Effector memory CD8-positive, alpha-beta T cell (primary cell): ENCODE measurements at places on chromosomes 12 and 14.

DNA sequence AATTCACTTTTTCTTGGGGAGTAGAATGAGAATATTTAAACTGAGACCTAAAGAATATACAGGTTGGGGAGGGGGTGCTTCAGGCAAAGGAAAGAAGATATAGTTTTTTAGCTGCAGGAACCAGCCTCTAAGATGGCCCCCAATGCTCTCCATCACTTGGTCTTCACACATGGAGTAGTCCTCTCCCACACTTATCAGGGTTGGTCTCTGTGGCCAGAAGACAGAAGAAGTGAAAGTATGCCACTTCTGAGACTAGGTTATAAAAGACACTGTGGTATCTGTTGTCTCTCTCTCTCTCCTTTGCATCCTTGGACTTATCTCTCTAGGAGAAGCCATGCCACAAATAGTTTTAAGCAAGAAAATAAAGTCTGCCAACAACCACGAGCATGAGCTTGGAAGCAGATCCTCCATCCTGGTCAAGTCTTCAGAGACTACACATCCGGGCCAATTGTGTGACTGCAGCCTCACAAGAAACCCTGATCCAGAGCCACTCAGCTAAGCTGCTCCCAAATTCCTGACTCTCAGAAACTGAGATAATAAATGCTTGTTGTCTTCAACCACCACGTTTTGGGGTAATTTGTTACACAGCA lies 18.0 kb downstream of the PUS7L start:
- DNase-seq = no peak

DNA sequence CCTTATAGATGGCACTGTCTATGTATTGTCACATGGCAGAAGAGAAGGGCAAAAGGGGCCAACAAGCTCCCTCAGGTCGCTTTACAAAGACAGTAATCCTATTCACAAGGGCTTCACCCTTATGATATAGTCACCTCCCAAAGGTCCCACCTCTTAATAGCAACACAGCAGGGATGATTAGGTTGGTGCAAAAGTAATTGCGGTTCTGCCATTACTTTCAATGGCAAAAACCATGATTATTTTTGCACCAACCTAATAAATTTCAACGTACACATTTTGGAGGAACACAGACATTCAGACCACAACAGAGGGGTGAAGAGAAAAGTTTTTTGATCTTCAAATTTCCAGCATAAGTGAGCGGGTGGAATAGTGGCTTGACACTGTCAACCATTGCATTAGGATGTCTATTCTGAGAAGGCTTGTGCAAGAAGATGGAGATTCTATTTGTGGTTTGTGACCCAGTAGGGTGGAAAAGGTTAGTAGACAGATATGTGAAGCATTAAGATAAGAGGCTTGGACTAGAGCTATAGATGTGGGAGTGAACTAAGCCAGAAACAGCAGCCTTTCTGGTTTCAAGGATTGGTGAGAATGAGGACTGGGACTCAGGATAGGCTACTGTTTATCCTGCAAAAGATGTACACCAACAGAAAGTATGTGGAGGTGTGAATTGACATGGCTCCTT lies 75.5 kb upstream of the CPSF6 start:
- no peak for DNase-seq

DNA sequence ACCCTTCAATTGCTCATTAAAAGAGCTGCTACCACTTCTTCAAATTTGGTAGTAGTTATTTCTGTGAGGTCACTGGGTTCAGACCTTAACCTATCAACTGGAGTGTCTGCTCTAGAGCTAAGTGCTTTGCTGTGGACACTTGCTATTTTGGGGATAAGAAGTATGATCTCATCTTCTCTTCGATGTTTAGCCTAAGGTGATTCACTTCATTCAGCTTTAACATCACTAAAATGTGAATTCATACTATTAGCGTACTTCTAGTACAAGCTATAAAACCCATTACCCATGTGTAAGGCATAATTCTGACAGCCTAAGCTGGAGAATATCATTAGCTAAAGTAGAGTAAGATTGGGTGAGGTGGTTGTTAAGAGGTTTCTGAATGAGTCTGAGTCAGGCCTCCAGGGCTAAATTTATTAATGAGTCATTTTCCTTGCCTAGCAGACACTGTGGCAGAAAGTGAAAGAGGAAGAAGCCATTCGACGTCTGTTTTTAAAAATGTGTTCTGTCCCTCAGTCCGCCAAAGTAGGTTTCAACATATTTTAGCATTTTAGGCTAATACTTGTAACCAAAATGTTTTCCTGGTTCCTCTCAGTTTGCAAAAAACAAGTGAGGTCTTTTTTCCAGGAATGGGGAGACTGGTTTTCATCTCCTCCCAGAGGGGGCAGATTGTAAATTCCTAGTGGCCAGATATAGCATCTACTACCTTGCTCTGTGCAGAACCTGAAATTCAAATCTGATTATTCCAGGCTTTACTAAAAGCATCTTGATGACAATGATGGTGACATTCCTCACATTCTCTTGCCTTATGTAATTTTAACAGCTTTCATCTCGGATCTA lies 103.6 kb downstream of the SSPN start:
- peak; percentile 1 for DNase-seq

DNA sequence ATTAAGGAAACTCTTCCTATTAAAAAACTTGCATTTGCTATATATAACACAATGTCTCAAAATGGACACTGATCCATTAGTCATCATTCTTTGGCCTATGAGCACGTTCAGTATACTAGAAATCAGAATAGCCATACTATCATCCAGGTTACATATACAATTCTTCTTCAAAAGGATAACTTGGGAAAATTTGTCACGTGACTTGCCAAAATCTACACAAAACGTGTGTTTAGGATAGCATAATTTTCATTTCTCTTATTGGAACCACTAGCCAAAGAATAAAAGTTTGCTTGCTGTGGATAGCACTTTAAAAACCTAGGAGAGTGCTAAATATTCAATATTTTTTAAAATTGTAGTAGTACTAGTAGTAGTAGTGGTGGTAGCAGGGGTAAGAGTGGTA lies 714.3 kb upstream of the FOXG1 start:
- DNase-seq = no peak
